Germinal center (tissue), 1 donor: ENCODE measurements at places on chromosomes 2 and 18.

GRCh38 chr2:174153757-174154680 lies 94.3 kb downstream of the OLA1 start:
- no peak for DNase-seq

GRCh38 chr2:144234542-144234871 lies 285.4 kb downstream of the ZEB2 start:
- no peak for DNase-seq

DNA sequence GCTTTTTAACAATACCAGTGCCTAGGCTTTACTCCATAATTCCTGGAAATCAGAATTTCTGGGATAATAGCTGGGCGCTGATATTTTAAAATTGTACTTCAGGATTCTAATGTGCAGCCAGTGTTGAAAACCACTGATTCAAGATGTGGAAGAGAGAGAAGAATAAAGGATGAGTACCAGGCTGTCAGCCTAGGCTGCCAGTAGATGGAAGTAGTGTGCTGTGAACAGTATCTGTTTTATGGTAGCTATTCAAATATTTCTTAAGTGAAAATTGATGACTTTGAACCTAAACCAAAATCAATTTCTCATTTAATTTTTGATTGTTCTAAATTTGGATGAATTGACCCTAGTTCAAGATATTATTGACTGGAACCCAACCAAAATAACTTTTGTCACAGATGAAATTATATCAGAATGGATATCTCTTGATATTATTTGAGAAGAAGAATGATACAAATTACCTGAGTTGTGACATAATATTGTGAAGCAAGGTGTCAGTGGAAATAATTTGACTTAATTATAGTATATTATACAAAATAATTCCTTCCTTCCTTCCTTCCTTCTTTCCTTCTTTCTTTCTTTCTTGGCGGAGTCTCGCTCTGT lies 88.0 kb downstream of the COMMD1 start:
- peak; percentile 12 for DNase-seq

DNA sequence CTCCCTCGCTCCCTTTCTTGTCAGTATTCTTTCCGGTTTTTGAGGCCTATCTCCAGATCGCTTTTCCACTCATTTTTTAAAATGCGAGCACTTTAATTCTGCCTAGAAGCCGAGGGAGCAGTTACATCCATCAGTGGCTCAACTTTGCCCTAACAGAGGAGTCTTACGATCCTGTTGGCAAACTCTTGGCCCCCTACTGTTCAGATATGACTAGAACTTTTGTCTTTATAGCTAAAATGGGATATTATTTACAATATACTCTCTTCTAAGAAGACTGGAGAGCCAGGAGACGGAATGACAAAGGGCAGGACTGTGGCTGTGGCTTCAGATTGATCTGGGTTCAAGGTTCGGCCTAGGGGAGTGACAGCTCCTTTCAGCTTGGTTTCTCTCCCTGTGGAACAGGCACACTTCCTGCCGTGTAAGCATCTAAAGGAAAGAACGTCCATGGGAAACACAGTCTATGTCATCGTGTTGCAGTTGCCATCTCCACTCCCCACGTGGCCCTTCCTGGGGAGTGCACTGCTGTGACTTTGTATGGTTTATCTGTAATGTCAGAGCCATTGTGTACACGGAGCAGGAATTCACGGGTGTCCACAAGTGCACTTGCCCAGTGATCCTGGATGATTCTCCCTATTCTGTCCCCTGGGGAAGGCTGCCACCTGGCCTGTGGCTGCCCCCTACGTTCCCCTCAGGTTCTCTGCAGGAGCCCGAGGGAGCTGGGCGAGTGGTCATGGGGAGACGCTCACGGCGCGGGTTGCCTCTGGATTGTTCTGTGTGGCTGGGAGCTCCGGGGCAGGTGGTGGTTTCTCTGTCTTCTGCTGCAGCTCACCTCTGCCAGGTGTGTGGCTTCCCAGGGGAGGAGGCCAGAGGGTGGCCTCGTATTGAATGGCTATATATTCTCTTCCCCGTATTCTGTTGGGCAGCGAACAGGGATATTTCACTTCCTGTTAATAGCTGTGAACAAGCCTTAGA lies 222.0 kb downstream of the LDLRAD4 start:
- no peak for DNase-seq

GRCh38 chr2:23556929-23557328 lies 171.9 kb downstream of the KLHL29 start:
- DNase-seq, result no peak

- no peak for DNase-seq
Observed at GRCh38 chr2:231259104-231259503, 60.7 kb downstream of the ARMC9 start.

GRCh38 chr18:420661-421246 lies 79.7 kb downstream of the COLEC12 start:
- no peak for DNase-seq

DNA sequence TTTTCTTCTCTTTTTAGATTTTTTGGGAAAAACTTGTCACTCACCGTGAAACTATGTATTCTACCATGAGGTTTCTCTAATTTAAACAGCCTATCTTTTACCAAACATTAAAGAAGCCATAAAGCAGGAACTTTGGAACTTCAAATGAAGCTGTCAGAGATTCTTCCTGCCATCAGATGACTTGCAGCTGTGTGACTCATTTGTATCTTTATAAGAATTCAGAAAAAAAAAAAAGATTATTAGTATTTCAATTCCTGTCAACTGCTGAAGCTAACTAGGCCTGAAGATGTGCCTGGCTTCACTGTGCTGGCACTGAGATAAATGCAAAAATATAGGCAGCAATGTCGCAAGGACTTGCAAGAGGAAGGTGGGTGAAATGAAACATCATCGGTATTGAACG lies 1399.1 kb upstream of the PIK3C3 start:
- DNase-seq, result no peak

- no peak for DNase-seq
Observed at GRCh38 chr2:60837123-60837522, 44.3 kb upstream of the REL start.

DNA sequence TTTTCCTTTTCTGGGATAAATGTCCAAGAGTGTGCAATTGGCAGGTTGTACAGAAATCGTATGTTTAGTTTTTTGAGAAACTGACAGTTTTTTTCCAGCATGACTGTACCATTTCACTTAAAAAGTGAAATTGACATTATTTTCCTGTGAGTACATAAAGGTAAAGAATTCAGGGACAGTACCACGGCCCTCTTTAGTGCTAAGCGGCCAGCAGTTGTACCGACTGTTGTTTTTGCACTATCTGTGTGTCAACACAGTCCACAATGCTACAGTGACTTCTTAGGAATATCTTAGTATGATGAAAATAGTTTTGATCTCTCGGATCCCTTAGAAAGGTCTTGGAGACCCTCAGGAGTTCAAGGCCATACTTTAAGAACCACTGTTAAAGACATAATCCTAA lies 2.6 kb downstream of the LIMS1 start:
- DNase-seq, result no peak

- DNase-seq, result no peak
Observed at GRCh38 chr2:226548732-226549131, 250.9 kb downstream of the IRS1 start.

DNA sequence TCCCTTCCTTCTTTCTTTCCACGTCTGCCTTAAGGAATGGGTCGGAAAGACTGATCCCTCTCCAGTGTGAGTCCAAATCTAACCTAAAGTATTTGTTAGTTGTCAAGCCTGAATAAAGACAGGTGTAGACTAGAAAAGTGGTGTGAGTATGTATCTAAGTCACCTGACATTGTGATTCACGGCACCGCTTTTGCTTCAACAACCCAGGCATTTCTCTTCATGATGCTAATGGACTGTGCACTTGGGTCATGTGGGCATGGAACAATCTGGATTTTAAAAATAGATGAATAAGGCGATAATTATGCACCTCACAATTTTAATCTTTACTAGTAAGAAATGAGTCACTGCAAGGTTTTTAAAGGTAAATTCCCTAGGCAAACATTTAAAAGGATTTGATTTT lies 107.5 kb downstream of the LIPG start:
- DNase-seq, result no peak

- no peak for DNase-seq
Observed at GRCh38 chr2:162197069-162197825, 45.2 kb upstream of the GCG start.

GRCh38 chr2:31232586-31232985 lies 1.4 kb upstream of the EHD3 start:
- DNase-seq, result no peak

DNA sequence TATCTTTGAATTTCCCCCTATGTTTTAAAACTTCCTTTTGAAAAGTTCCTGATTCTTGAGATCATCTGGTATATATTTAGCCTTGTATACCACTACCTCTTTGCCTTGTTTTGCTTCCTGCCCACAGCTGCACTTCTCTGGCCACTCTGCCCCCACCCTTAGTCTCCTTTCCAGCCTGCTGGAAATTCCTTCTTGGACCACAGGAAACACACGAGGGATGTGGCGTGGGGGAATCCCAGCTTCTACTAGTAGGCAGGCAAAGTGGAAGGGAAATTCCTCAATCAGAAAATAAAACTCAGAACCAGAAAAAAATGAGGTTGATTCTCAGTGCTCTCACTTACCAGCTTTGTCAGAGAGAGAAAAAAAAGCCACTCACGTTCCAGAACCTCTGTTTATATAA lies 13.4 kb downstream of the IL18RAP start:
- no peak for DNase-seq

DNA sequence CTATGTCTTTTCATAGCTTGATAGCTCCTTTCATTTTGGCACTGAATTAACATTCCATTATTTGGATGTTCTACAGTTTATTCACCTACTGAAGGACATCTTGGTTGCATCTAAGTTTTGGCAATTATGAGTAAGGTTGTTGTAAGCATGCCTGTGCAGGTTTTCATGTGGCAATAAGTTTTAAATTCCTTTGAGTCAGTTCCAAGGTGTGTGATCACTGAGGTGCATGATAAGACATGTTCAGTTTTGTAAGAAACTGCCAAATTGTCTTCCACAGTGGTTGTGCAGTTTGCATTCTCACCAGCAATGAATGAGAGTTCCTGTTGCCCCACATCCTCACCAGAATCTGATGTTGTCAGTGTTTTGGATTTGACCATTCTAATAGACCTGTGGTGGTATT lies 24.2 kb downstream of the XDH start:
- no peak for DNase-seq

DNA sequence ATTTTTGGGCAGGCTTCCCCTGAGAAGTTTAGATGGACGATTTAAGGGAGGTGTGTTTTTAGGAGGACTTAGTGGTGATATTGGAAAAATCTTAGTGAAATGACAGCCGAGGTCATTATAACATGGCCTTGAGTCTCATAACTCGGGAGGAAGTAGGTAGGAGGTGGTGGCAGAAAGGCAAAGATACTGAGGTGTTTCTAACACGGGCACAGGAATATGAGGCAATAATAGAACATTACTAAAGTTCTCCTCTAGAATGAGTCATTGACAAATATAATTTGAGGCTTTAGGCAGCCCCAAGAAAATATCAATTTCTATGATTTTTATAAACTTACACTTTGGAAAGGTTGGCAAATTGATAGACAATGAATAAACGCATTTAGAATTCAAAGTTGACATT lies 146.1 kb upstream of the ZEB2 start:
- DNase-seq, result no peak

GRCh38 chr18:24877546-24877945 lies 417.1 kb downstream of the HRH4 start:
- DNase-seq, result no peak

DNA sequence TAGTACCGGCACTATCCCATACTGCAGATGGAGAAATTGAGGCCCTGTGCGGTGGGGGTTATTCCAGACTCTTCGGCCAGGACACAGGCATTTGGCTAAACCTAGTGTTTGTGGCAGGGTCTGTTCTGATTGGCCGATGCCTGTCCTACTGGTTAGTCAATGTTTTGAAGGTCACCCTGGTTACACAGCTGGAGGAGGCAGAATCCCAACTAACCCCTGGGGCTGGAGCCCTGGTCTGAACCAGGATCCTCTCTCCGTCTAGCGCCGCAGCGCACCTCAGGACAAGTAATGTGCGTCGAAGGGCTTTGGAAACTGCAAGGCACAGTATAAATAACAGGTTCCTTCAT lies 19.4 kb downstream of the TEX44 start:
- DNase-seq, result no peak

DNA sequence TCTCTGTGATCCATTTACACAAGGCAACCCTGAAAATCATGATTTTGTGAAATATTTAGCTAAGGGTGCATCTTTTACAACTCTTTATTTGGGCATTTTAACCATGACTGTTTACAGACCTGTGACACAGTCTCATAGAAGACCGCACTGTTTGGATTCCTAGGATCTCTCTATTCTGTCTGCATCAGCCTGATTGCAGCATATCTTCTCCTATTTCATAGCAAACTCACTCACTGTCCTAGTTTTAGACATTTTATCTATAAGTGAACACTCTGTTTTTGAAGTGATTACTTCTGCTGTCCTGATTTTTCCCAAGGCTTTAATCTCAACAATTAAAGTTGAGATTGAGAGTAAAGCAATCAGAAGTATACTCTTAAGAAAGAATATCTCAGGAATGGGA lies 56.2 kb downstream of the CAVIN2 start:
- DNase-seq, result no peak

DNA sequence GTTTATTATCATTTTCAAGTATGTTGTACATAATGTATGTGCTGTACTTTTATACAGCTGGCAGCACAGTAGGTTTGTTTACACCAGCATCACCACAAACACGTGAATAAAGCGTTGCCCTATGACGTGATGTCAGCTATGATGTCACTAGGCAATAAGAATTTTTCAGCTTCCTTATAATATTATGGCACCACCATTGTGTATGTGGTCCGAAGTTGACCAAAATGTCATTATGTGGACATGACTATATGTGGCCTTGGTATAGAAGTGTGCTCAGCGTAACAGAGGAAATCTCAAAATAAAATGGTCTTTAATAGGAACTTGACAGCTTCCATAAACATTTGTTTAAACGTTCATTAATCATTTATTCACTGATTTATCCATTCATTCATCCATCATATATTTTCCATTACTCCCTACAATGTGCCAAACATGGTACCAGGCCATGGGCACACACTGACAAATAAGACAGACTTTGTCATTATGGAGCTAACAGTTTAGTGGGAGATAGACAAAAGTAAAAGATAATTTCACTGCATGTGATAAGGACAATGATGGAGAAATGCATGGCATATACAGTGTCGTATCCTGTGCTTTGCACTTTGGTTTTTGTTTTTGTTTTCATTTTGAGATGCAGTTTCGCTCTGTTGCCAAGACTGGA lies 15.0 kb upstream of the DGUOK start:
- DNase-seq, result no peak

DNA sequence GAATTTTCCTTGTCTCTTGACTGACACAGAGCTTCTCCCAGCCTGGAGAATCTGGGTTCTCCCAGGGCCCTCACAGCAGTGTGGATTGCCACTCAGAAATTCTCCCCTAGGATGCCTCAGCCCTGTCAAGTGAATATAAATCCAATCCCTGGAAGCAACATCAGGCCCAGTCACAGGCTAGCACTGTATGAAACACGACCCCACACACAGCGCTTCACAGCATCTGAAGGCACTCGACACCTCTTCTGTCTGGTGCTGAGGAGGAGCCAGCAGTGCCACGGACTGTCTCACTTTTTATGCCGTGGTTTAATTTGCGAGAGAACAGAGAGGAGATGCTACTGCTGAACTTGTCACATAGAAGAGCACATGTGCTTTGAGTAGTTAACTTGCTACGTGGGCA lies 164.5 kb downstream of the NAPG start:
- DNase-seq, result no peak

GRCh38 chr18:13290856-13291271 lies 72.3 kb downstream of the LDLRAD4 start:
- DNase-seq, result no peak
